Activated CD4-positive, alpha-beta memory T cell treated with anti-CD3 and anti-CD28 coated beads, Interleukin-2, amount 10 ng/mL, durations not matched to agents 7 days and 5 days (primary cell): ENCODE measurements at places on chromosomes 7 and 10. TPM values are rescaled to one million over a fixed set of nuclear protein-coding genes. Genes with fewer than 3 reads are reported as not detected.

DNA sequence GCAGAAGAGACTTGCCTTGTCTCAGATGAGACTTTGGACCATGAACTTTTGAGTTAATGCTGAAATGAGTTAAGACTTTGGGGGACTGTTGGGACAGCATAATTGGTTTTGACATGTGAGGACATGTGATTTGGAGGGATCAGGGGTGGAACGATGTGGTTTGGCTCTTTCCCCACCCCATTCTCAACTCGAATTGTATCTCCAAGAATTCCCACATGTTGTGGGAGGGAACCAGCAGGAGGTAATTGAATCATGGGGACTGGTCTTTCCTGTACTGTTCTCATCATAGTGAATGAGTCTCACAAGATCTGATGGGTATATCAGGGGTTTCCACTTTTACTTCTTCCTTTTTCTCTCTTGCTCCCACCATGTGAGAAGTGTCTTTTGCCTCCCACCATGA, 229.7 kb upstream of the KCND2 start:
- DNase-seq: no peak

DNA sequence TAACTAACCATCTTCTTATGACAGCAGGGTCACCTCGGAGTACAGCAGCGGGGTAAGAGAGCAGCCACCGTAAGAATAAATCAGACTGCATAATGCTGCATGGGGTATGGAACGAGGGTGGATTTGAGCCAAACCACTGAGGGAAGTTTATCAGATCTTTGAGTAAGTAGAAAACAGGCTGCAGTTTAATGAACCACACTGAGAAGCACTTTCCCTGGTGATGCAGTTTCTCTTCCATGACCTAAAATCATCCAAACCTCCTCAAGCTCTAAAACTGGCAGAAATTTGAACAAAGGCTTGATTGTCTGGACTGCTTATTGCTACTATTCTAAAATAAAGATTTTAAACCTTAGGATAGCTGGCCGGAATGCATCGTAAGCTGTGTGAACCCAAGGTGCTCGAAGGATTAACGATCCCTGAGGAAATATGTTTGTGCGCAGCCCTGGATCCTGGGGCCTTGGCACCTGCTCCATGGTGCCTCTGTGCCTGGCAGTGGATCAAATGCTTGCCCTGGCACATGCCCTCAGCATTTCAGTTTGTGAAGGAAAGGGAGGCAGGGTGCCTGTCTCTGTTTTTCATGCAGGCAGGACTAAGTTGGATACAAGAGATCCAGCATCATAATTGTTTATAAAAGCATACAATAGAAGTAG, 322.7 kb downstream of the LHFPL3 start:
- DNase-seq: no peak

DNA sequence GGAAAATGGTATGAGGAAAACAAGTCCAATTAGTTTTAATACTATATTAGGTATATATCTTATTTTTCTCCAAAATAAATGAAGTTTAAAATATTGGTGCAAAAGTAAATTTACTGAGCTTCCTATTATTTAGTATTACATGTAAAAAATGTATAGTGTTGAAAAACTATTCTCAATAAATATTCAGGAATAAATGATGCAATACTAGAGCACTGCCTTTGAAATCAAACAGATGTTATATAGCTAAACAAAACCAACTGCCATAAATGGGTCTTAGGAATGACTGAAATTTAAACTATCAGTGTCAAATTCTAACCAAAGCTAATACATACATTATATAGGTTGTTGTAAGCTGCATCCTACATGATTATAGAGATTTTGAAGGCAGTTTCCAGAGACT, 1434.0 kb upstream of the LRRTM3 start:
- no peak for DNase-seq

DNA sequence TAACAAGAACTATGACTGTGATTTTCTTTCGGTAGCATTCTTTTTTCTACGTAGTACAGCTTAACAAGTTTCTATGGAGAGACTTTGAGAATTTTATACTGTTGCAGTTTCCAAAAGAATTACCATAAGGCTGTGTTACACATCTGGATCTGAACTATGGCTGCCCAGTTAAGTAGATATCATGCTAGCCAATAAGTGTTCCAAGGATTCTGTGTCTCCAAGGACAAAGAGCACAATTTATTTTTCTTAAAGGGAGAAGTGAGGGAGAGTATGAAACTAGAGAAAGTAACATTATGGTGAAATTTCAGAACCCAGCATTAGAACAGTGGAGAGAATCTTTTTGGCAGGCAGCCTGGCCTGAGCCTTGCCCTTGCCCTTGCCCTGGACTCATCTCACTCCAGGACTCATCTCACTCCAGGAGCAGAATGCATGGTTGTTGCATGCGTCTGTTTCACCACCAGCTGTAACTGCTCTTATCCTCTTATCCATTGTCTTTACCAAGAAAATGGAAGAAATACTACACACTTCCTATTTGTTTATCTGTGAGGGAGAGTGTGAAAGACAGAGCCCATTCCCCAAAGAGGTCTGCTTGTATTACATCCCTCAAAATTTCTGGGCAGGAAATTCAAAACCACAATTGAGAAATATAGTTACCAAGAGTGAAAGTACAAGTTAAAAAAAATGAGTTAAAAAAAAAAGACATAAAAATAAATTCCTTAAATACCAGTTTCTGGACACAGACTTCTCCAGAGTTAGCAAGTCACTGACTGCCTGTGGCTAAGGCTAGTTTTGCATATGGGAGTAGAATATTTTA, 1067.5 kb downstream of the NRG3 start:
- DNase-seq: no peak

GRCh38 chr7:95687759-95688343, 84.5 kb upstream of the DYNC1I1 start:
- no peak for DNase-seq

- DNase-seq: no peak
These were observed 117.9 kb downstream of the SLIT1 start for GRCh38 chr10:97067716-97068391.

The OR2A12 gene
- total RNA-seq: not detected

The TAS2R41 gene
- total RNA-seq: not detected

The HGF gene
- total RNA-seq: not detected

The ICA1 gene
- total RNA-seq: 2.2 TPM

The RBP3 gene
- not detected for total RNA-seq
